Heart left ventricle (tissue), 16 donors: ENCODE measurements at places on chromosomes 5 and 9. TPM values are rescaled to one million over a fixed set of nuclear protein-coding genes. Genes with fewer than 3 reads are reported as not detected.

SPATA31E1 gene
- not detected for total RNA-seq

AGXT2 gene
- total RNA-seq, result not detected

PDZD2 gene
- 41.3 TPM for total RNA-seq

ADAMTSL1 gene
- 0.82 TPM for total RNA-seq

TOR4A gene
- total RNA-seq, result 16.4 TPM

TAS2R1 gene
- not detected for total RNA-seq

MCTP1 gene
- total RNA-seq, result 15.5 TPM

SUB1 gene
- total RNA-seq, result 118 TPM

ZBED3 gene
- total RNA-seq, result 8.1 TPM

GCNT1 gene
- total RNA-seq, result 3.4 TPM

CTNND2 gene
- 36.8 TPM for total RNA-seq

HMMR gene
- total RNA-seq, result 0.51 TPM

EPB41L4A gene
- total RNA-seq, result 22.3 TPM

AFAP1L1 gene
- total RNA-seq, result 34.3 TPM

MLANA gene
- total RNA-seq, result not detected

C7 gene
- total RNA-seq, result 88.7 TPM

CDC26 gene
- 34.4 TPM for total RNA-seq

ADAMTS6 gene
- 3.5 TPM for total RNA-seq

PCDHGB6 gene
- 6.5 TPM for total RNA-seq

PLAC8L1 gene
- not detected for total RNA-seq

PCDHB12 gene
- total RNA-seq, result 0.81 TPM

SAPCD2 gene
- total RNA-seq, result 0.50 TPM

FBP2 gene
- not detected for total RNA-seq

SLC6A18 gene
- total RNA-seq, result not detected

ITGA1 gene
- 21.9 TPM for total RNA-seq

IFNA10 gene
- total RNA-seq, result not detected

TAF11L14 gene
- total RNA-seq, result not detected

CDH6 gene
- total RNA-seq, result 1.9 TPM

MEIKIN gene
- not detected for total RNA-seq

UNC13B gene
- 23.8 TPM for total RNA-seq

ACER2 gene
- 4.1 TPM for total RNA-seq

TSLP gene
- 8.7 TPM for total RNA-seq

FYB1 gene
- 2.0 TPM for total RNA-seq

TERT gene
- total RNA-seq, result not detected

ARHGEF28 gene
- total RNA-seq, result 3.4 TPM

LRRC70 gene
- 0.56 TPM for total RNA-seq

GPX8 gene
- total RNA-seq, result 8.3 TPM
